C1 segment of cervical spinal cord (tissue), 14 donors: ENCODE measurements at places on chromosomes 5 and 9.

DNA sequence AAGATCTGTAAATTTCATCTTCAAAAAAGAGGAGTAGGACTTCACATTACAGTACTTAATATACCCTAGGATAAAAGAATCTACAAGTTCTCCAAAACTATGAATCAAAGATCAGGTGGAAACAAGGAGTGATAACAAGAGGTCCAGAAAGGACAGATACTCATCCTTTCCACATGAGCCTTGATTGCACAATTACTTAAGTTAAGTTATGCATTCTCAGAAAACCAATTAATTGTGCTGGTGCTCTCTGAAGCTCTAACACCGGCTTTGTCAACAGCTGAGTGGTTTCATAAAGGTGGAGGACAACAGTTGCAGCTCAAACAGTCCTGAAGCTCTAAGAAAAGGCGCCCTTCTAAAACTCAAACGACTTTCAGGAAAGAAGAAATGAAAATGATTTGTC is 251.9 kb downstream of the BNC2 start:
- DNase-seq = no peak

DNA sequence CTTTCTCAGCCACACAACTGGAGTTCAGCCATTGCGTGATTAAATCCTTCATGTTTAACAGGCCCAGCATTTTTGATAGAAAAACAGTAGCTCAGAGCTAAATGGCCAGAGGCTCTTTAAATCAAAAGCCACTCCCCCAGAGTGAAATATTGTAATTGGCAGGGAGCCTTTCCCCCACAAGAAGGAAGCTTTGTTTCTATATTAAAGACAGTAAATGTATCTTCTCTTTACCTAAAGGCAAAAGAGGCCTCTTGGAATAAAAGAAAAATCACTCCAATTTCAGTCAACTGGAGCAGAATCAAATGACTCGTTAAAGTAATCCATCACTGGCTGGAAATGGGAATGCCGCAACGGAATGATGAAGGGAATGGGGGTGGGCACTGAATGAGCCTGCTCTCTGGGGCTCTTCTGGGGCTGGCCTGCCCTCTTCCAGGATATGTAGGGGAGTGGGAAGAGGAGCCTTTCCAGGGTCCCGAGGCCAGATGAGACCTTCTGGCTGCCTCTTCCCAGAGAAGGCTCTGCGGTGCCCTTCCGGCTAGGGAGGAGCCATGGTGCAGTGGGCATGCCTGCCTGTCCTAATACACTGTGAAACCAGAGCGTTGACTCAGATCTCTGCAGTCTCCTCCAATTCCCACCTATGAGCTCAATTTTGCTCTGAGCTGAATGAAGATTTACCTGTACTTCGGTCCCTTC is 45.2 kb downstream of the ANKDD1B start:
- peak; percentile 16 for DNase-seq

DNA sequence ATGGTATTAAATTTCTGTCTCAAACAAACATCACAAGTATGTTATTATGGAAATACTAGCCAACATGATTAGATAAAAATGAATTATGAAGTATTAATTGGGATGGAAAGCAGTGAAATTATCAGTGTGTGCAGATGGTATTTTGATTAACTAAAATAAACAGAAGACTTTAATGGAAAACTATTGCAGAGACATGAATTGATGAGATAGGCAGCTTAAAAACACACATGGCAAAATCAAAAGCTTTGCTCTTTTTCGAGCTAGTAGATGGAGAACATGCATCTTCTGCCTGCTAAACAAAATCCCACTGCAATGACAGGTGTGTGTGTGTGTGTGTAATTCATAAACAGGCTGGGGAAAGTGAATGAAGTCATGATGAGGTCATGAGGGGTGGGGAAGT is 426.2 kb downstream of the MTRR start:
- no peak for DNase-seq

DNA sequence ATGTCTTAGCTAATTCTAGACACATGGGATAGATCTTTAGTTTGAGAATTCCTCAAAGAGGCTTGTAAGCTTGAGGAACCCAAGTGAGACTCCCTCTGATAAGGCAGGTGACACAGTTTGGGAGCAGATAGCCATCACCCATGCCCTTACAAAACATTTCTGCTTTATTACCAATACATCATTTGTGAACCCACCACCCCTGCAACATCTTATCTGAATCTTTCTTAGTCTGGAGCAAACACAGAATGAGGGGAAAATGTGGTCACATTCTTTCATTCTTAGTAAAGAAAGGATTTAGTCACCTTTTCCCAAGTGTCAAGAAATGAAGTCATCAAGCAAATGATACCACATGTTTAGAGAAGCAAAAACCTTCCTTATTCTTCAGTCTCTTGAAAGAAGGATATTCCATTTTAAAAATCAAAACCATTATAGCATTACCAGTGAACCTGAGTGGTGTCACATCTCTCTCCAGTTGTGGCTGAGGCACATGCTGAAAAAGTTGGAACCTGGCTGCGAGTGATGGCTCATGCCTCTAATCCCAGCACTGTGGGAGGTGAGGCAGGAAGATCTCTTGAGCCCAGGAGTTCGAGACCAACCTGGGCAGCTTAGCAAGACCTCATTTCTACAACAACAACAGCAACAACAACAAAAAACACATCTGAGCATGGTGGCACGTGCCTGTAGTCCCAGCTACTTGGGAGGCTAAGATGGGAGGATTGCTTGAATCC is 65.9 kb downstream of the PRKACG start:
- DNase-seq = no peak

GRCh38 chr9:4581035-4581760 is 80.9 kb upstream of the PLPP6 start:
- no peak for DNase-seq

- no peak for DNase-seq
Measured at GRCh38 chr5:69217151-69217511, 17.6 kb upstream of the CDK7 start.

DNA sequence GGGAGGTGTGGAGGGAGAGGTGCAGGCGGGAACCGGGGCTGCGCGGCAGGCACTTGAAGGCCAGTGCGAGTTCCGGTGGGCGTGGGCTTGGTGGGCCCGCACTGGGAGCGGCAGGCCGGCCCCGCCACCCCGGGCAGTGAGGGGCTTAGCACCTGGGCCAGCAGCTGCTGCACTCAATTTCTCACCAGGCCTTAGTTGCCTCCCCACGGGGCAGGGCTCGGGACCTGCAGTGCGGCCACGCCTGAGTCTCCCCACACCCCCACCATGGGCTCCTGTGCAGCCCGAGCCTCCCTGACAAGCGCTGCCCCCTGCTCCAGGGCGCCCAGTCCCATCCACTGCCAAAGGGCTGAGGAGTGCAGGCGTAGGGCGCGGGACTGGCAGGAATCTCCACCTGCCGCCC is 284.5 kb downstream of the DEPDC1B start:
- no peak for DNase-seq

GRCh38 chr9:92794426-92794825 is 29.8 kb upstream of the BICD2 start:
- DNase-seq = no peak

- DNase-seq = no peak
Measured at GRCh38 chr5:31052937-31053658, 140.4 kb upstream of the CDH6 start.

DNA sequence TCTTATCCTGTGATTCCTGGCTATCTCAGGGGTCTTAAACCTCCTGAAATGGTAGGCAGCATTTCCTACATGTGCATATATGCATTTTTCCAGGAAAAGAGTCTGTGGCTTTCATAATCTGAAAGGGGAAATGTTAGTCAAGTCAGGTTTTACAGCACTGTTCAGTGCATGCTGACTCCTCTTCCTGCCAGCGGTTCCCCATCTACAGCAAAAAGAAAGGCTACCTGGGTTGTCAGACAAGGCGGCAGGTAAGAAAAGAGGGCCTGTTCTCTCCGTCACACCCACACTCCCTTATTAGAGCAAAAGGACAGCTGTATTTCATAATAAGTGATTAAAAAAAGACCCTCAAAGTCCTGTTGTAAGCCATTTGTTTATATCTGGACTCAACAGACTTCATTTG is 4.3 kb upstream of the SPATA6L start:
- no peak for DNase-seq

GRCh38 chr5:3077684-3078083 is 326.2 kb upstream of the IRX2 start:
- no peak for DNase-seq

- DNase-seq = no peak
Measured at GRCh38 chr9:74284581-74285450, 212.3 kb upstream of the RORB start.

DNA sequence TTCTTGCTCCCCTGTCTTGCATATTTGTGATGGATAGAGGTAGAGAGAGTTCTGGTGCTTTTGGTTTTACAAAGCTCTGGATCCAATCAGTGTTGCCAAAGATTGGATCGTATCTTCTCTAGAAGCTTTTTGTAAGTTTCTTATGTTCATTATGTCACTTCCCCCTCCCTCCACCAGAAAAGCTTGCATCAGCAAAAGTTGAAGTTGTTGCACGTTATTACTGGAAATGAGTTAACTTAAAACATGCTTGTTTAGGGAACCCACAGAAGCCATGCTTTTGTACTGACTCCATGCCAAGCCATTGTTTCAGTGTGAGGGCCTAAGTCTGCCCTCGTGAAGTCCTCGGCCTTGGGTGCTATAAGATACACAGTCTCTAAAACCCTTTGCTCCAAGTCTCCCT is 186.5 kb downstream of the ERCC6L2 start:
- DNase-seq = no peak

DNA sequence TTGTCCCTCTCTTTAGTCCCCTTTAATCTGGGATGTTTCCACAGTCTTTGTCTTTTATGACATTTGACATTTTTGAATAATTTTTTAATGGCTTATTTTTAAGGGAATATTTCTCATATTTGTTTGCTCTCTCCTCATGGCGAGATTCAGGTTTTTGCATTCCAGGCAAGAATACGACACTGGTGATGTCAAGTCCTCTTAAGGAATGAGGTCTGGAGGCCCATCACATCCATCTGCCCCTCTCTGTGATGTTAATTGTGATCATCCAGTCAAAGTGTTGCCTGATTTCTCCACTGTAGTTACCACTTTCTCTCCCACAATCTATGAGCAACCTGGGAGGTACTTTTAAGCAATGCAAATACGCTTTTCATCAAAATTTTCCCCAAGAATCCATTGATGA is 193.2 kb downstream of the MAST4 start:
- DNase-seq = no peak

GRCh38 chr9:79858508-79858907 is 286.7 kb downstream of the TLE4 start:
- peak; percentile 13 for DNase-seq

DNA sequence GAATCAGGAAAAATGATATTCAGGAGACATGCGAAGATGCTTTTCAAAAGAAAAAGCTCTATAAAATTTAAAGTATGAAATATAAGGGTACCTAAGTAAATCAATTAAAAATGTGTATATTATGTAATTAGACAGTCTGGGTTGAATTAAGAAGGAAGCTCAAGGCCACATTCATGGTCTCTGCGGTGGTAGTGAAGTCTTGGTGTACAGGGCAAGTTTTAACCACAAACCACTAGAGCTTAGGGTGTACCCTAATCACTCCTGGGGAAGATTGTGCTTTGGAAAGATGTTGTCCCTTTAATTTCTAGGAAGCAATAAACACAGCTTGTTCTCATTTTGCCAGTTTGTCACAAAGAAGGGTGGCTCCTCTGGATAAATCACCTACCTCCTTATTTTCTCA is 287.2 kb upstream of the ZNF608 start:
- DNase-seq = no peak

DNA sequence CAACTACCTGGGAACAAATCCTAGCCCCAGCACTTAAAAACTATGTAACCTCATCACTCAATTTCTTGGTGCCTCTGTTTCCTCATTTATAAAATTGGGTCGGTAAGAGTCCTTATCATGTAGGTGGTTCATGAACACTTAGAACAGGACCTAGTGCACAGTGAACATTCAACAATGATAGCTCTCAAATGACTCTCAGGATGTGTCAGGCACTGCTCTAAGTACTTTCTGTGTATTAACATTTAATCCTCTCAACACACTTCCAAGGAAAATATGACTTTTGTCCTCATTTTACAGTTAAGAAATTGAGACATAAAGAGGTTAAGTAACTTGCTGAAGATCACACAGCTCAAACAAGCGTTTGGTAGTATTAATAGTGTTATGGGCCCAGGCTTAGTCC is 202.1 kb upstream of the KLF4 start:
- DNase-seq = no peak

DNA sequence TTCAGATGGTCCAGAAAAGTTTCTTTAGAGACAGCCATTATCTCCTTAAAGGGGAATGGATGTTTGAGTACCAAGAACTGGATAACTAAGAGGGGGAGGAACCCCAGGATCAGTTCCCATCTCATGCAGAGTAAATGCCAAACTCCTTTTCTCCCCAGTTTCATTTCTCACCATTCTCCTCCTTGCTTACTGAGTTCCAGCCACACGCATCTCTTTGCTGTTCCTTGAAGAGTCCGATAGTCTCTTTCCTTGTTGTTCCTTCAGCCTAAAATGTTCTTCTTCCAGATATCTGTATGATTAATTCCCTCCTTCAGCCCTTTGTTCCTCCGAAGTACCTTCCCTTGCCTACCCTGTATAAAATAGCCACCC is 30.0 kb downstream of the KDM4C start:
- DNase-seq = no peak

DNA sequence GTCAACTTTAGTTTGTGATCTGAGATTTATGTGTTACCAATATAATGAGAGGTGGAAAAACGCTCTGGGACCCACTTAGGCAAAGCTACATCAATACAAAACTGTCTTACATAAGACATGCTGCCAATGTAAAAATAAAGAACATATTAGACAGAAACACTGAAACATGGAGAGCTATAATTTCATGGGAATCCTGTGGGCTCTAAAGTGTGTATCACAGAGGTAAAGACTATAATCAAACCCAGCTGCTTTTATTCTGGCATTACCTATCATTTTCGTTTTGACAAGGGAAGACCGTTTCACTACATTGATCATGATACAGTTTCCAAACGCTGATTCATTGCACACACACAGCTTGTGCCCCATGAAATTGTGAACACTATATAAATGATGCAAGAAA is 400.5 kb upstream of the TUSC1 start:
- no peak for DNase-seq

DNA sequence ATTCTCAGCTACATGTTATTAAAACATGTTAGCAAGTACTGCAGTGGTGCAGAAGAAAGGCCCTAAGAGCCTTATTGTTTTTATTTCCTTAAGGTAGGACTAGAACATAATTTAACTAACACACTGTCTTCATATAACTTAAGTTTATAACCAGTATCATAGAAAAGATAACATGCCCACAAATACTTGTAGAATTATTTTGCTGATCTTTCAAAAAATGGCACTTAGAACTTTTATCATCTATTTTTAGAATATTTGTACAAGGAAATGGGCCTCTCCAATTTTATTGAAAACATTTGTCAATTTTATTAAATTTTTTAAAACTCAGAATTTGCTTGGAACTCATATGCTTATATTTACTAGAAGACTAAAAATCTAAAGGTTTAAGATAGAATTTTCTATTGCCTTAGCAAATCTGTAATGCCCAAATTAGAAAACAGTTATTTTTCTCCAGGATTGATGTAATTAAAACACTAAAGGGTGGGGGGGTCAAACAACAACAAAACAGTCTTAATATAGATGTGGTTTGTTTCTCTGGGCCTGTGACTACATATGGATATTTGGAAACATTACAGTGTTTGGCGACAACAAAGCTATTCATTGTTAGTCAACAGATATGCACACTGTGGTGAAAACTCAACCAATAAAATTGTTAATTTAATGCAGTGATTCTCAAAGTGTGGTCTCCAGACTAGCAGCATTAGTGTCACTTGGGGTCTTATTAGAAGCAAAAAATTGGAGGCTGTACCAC is 360.4 kb downstream of the PDE4D start:
- DNase-seq = no peak
